Forelimb muscle (tissue), 1 donor: ENCODE measurements at places on chromosomes 3 and 15.

GRCh38 chr3:194380326-194380725 is 10.8 kb upstream of the LRRC15 start:
- no peak for DNase-seq

DNA sequence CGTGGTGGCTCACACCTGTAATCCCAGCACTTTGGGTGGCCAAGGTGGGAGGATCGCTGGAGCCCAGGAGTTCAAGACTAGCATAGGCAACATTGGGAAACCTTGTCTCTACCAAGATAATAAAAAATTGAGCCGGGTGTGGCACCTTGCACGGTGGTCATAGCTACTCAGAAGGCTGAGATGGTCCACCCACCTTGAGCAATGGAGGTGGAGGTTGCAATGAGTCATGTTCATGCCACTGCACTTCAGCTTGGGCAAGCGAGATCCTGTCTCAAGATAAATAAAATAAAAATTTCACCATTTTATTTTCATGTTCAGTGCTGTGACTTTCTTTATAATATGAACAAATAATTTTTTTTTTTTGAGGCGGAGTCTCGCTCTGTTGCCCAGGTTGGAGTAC is 12.5 kb downstream of the MAPK6 start:
- no peak for DNase-seq

DNA sequence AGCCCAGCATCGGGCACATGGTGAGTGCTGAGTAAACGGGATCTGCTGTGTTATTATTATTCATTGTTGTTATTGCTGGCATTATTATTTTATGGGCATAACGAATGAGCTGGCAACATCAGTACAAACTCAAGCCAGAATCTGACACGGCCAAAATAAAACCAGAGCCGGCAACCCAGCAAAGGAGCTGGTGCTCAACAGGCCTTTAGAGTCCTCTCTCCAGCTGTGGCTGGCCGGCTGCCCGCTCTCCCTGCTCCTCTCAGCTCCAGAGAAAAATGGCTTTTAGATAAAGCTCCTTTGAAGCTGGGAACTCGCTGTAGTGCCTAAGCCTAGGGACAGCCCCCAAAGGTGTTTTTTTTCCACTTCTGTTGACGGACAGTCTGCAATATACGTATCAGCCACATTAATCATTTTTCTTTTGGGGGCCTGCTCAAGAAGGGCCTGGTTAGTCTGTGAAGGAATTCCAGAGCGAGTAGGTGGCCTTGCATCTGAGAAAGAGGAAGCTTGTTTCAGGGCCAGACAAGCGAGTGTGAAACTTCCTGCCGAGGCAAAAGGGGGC is 193.9 kb upstream of the UBE2E1 start:
- DNase-seq: peak; percentile 16

DNA sequence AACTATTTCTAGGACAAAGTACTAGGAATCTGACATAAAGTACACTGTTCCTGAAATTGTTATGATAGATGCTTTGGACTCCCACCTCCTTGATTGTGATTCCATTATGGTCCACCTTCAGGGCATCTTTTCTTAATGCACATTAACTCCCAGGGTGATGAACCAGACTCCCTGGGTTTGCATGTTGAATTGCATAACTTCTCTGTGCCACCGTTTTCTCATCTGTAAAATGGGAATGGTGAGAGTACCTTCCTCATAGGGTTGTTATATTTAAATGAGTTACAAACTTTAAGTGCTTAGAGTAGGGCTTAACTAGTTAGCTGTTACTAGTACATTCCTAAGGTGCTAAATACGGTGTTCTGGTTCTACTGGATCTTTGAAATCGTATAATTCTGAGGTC is 81.9 kb downstream of the CMSS1 start:
- DNase-seq: no peak

DNA sequence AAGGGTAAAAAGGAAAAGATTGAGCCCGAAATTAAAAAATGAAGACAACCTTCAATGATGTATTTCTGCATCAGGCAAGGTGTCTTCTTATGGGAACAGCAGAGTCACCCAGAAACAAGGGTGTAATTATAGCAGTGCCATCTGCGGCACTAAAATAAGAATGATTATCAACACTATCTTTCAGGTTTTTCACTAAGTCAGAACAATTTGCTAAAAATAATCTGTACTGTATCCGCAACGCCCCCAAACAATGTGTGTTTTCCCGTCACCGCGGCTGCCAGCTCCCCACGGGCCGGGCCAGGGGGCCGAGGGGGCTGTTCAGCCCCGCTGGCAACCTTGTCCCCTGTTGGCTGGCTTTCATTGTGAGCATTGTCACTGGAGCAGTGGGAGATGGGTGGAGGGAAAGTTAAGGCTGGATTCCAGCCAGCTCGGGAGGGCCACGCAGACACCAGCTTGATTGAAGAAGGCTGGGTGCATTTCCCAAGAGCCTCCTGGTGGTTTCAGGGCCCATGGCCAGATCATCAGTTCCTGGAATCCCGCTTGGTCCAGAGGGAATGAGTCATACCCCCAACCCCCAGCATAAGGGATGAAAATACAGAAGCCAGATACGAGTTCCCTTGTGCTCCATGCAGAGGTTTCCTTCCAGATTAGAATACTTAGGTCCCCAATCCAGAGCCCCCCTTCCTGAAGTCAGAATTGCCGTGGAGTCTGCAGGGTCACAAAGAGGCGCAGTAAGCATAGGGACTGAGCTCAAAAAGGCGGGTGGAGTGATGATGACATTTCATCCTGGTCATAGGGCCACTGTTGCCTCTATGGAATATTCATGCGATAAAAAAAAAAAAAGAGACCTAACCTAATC is 90.2 kb upstream of the KLF13 start:
- DNase-seq: no peak

DNA sequence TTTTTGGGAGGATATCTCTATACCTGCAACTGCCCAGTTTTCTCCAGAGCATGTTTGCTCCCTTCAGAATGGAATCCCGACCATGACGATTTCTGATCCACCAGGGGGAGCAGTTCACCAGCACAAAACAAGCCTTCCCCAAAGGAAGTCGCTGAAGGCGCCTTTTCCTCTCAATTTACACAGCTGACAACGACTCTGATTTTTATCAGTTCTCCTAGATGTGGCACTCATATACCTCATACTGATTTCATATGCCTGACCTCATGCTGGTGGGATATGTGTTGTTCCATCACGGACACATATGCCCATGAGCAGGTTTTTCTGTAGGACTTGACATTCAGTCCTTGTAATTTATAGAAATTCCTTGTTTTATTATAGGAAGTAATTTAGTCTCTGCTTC is 1028.2 kb downstream of the MCTP2 start:
- peak; percentile 62 for DNase-seq

GRCh38 chr3:42698911-42699230 is 3.7 kb downstream of the HHATL start:
- no peak for DNase-seq

- DNase-seq: no peak
Observed at GRCh38 chr3:111338059-111338698, 203.8 kb upstream of the CD96 start.

DNA sequence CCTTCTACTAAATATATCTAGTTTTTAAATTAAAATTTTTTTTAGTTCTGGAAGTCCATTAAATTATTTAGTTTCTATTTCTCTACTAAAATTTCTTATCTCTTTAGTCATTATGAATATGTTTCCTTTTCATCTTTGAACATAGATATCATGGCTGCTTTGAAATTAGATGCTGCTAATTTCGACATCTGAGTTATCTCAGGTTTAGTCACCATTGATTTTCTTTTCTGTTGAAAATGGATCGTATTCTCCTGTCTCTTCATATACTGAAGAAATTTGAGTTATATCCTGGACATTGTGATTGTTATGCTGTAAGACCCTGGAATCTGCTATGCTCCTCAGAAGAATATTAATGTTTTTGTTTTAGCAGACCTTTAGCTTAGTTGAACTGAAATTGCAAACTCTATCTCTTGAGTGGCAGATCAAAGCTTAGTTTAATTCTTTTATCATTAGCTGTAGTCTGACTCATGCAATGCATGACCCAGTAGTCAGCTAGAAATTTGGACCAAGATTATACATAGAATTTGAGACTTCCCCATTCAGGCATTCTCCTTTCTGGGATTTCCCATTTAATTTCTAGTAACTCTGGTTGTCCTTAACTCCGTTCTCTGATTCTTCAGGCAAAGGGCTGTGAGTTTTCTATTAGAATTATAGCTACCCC is 439.8 kb upstream of the IL12A start:
- no peak for DNase-seq

GRCh38 chr15:98888820-98889479 is 118.6 kb downstream of the PGPEP1L start:
- no peak for DNase-seq
